H7 (cell line): ENCODE measurements at places on chromosomes 5 and 9.

DNA sequence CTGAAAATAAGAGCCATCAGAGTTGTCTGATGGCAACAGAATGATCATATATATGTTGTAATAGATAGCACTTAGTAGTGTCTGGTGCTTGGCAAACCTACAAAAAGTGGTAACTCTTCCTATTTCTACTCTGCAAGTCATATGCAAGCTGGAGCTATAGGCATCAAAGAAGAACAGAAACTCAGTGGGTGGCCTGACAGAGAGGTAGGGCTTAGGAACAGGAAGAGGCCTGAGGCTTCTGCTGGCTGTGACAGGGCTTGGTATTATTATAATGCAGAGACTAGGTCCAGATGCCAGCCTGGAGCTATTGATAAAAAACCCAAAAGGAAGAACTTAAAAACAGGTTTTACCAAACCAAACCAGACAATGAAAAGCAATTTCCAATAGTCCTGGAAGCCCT, 4.4 kb upstream of the DIAPH1 start:
- DNase-seq: no peak

DNA sequence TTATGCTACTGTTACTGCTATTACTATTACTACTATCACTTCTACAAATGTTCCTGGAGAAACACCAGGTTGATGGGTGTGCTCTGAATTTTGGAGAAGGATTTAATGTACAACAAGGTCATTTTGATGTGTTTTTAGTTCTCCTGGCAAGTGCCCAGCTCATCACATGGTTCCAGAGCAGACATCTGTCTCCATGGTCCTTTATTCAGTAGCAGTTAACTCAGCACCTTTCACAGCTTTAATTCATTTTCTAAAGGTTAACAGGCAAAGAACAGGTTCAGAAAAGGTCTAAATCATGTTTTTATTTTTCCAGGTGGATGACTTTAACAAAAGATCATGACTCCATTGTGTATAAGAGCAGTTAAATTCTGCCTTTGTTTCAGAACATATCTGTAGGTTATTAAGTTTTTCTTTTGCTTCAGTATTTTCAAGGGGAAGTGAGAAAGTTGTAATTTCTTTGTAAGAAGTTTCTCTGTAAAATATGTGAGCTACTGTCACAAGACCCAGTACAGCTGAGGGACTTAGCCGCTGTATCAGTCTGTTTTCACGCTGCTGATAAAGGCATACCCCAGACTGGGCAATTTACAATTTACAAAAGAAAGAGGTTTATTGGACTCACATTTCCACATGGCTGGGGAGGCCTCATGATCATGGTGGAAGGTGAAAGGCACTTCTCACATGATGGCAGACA, 41.9 kb downstream of the MTRR start:
- DNase-seq: no peak

GRCh38 chr5:87282269-87282668, 14.6 kb downstream of the RASA1 start:
- no peak for DNase-seq

- DNase-seq: no peak
These were observed 132.0 kb downstream of the FAM174A start for GRCh38 chr5:100667161-100667630.

GRCh38 chr5:5906778-5907177, 471.6 kb downstream of the MED10 start:
- DNase-seq: no peak

DNA sequence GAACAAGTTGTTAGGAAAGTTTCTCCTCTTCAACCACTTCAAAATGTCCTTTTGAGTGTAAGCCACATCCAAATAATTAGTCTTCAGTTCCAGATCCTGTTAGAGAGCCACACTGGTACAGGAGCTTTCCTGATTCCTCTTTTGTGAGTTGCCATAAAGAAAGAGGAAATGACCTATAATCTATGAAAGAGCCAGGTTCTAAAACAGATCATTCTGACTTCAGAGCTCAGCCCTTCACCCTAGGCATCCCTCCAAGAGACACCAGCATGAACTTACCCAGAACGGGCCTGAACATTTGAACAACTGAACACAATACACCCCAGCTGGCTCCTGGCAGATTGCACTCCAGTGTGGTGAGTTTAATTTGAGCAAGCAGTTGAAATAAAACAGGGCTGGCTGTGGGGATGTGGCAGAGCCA, 25.7 kb downstream of the SLC1A1 start:
- DNase-seq: no peak

- no peak for DNase-seq
These were observed 64.0 kb upstream of the CCL21 start for GRCh38 chr9:34773955-34774354.

DNA sequence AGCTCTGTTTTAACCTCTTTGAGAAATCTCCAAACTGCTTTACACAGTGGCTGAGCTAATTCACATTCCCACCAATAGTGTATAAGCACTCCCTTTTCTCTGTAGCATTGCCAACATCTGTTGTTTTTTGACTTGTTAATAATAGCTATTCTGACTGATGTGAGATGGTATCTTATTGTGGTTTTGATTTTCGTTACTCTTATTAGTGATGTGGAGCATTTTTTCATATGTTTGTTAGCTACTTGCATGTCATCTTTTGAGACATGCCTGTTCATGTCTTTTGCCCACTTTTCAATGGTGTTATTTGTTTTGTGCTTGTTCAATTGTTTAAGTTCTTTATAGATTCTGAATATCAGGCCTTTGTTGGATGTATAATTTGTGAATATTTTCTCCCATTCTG, 225.2 kb upstream of the TRPC7 start:
- no peak for DNase-seq

GRCh38 chr5:172028167-172028566, 21.7 kb upstream of the FBXW11 start:
- no peak for DNase-seq

DNA sequence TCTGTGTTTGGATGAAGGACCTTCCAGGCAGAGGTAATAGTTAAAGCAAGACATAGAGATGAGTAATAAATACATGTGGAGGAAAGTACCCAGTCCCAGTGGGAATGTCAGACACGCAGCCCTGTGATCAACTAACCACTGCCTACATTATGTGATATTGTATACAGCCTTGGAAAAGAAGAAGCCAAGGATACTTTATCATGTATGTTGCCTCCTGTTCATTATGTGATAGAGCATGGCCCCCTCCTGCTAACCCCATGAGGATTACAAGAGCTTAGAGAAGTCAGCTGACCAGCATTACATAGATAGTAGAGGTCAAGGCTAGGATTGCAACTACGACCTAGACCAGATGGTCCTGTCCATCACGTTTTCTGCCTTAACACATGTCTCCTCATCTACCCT, 497.0 kb upstream of the TNC start:
- no peak for DNase-seq

DNA sequence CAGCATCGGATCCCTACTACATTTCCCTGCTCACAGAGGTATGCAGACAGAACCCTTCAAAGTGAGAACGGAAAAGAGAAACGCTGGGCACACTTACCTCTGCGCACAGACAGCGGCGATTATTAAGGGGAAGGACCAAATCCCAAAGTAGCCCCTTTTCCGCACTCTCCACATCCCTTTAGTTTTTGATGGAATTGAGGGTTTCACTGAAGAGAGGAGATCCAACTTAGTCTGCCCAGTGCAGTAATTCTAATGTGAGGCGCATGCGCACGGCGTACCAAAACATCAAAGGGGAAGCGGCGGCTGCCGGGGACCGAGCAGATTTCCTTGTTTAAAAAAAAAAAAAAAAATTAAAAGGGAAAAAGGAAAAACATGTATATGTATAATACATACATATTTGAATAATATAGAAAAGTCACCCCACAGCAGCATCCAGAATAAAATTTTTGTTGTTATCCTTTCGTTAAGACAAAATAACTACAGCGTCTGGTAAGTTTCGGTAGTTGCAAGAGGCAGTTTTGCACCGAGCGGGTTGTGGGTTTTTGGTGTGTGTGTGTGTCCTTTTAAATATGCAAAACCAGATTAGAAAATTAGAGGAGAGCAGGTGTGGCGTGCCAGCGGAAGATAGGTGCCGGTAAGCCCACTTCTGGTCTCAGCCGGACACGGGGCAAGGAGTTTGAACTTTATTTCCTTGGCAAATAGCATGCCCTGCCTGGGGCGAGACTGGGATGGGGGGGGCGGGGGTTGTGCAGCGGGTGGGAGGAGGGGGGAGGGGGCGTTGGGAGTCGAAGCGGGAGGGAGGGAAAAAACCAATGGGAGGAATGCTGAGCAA, at the start of gene GABRB2:
TSS of gene GABRB2 (minus strand) at position 256 of the 832 bp plus-strand sequence. CDS start at position 174, 82 bp downstream.
- peak; percentile 56 for DNase-seq

DNA sequence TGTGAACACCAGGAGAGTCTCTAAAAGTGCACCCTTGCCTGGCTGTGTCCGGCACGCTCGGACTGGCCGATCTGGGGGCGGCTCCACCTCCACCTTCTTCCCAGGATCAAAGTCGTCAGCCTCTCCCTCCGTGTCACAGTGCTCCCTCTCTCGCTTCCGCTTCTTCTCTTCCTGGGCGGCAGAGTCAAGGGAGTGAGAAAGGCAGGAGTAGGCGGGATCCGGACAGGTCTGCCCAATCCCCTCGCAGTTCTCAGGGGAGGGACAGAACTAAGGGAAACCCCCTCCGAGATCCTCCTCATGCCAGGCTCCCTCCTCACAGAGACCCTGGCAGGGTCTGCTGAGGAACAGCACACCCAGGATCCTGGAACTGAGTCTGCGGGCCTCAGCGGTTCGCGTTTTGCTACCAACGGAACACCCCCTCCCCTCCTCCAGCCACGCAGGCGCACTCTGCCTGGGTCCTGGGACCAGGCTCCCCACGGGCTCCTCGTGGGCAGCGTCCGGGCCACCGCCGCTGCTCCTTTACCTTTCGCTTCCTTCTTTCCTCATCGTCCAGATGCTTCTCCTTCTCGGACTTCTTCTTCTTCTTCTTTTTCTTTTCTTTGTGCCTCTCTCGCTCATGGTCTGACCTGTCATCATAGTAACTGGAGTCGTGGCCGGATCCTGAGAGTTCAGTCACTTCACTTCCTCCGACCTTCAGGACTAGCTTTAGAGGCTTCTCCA, 1.3 kb downstream of the BRD9 start:
- peak; percentile 89 for DNase-seq

DNA sequence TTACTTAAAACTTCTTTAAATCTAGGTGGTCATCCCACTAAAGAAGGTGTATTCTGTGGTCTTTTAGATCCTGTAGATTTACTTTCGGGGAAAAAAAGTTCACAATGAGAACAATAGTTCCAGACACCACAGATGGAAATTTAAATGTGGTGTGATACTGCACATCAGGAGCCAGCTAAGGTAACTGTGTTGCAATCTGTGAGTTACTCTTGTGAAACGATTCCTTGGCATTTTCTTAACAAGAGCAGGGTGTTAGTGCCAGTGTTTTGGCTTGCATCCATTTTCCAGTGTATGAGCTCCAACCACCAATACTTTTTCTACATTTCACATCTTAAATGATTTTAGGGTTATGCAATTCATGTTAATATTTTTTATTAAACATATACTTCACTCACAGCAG, 674.5 kb downstream of the CETN3 start:
- DNase-seq: no peak

GRCh38 chr5:65805089-65805488, 83.1 kb downstream of the NLN start:
- DNase-seq: no peak

GRCh38 chr5:56359809-56360685, 126.9 kb upstream of the ANKRD55 start:
- DNase-seq: no peak

DNA sequence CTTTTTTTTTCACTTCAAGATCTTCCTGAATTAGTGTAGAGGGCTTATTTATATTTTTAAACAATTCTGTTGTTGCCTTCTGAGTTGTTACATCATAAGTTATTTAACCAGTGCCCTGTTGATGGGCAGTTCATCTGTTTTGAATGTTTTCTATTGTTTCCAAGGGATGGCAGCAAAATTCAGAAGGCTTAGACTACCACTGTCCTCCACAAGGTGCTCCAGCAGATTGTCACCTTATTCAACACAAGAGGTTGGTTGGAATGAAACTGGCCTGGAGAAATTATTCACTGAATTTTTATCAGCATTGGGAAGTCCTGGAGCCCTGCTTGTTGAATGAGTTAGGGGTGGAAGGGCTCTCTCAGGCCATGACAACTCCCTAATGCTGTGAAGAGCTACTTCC, 1.3 kb upstream of the KLHL9 start:
- DNase-seq: no peak

DNA sequence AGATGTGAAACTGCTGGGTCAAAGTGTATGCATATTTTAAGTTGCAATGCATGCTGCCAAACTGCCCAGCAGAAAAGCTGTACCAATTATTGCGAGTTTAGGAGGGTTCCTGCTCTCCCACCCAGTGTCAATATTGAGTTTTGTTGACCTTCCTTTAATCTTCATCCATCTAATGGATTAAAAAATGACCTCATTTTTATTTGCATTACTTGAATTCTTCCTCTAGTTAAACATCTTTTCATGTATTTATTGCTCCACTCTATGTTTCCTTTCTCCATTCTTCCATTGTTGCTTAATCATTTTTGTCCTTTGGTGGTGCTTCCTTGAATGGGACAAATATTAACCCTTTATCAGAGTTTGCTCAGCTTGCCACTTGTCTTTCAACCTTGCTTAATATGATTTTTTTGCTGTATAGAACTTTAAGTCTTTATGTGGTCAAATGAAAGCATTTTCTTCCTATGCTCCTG, 32.4 kb downstream of the TLE1 start:
- DNase-seq: no peak

DNA sequence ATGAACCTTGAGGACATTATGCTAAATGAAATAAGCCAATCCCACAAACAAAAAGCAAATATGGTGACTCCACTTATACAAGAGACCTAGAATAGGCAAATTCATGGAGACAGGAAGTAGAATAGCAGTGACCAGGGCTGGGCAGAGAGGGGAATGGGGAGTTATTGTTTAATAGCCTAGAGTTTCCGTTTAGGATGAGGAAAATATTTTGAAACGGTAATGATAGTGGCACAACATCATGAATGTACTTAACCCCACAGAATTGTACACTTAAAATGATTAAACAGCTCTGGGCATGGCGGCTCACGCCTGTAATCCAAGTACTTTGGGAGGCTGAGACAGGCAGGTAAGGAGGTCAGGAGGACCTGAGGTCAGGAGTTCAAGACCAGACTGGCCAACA, 65.8 kb downstream of the NSUN2 start:
- no peak for DNase-seq

GRCh38 chr5:52800394-52801213, 12.9 kb downstream of the ITGA1 start:
- peak; percentile 39 for DNase-seq
